ENCODE measurements at places on chromosomes 11 and 22. TPM values are rescaled to one million over a fixed set of nuclear protein-coding genes. Genes with fewer than 3 reads are reported as not detected.

DNA sequence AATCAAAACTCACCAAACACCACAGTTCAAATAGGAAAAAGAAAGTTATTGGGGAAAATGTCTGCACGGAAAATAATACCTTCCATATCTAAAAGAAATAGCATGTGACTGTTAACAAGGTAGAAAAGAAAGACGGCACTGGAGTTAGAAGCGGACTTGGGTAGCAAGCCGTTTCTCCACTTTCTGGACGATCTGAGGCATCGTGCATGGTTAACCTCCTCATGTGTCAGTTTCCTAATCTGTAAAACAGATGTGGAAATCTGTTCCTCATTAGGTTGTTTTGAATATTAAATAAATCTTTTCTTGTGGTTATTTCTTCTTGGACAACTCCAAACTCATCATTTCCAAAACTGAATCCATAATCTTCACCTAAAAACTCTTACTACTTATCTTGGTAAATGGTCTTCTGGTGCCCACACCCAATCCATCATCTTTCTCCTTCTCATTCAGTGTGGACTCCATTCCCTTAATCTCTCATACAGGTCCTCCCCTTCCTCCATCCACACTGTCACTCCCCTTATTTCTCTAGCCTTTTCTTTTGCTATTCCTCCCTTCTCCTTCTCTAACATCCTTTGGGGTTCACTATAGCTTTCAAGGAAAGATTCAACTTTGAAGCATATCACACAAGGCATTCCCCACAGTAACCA, 53.5 kb downstream of the VSIG10L2 start:
- no peak for DNase-seq

- no peak for DNase-seq
These were observed 43.4 kb downstream of the WEE1 start for GRCh38 chr11:9616858-9617257.

DNA sequence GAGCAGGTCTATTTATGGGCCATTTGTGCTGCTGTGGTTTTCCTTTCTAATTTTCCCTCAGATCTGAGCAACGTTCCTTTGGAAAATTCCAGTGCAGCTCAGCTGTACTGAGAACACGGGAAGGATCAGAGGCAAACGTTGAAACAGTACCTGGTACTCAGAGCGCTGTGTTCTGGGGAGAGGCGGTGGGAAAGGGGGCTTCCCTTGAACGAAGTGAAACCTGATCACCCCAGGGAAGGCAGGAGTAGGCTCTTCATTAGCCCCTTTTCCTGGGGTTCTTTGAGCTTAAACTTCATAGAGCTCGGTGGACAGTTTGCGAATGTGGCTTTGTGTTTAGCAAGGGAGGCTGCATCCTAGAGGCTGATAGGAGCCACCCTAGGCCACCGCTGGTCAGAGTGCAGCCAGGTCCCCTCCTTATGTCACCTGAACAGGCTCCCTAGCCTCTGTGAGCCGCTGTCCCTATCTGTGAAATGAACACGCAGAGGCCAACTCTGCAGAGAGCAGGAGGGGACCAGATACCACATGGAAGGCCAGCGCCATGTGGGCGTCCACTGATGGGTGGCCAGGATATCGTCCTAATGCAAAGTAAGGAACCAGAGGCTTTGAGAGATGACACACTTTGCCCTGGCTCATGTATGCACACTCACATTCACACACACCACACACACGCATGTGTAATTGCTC, 1464.8 kb downstream of the BRD1 start:
- no peak for DNase-seq

PRR33 gene
- not detected for total RNA-seq

DNA sequence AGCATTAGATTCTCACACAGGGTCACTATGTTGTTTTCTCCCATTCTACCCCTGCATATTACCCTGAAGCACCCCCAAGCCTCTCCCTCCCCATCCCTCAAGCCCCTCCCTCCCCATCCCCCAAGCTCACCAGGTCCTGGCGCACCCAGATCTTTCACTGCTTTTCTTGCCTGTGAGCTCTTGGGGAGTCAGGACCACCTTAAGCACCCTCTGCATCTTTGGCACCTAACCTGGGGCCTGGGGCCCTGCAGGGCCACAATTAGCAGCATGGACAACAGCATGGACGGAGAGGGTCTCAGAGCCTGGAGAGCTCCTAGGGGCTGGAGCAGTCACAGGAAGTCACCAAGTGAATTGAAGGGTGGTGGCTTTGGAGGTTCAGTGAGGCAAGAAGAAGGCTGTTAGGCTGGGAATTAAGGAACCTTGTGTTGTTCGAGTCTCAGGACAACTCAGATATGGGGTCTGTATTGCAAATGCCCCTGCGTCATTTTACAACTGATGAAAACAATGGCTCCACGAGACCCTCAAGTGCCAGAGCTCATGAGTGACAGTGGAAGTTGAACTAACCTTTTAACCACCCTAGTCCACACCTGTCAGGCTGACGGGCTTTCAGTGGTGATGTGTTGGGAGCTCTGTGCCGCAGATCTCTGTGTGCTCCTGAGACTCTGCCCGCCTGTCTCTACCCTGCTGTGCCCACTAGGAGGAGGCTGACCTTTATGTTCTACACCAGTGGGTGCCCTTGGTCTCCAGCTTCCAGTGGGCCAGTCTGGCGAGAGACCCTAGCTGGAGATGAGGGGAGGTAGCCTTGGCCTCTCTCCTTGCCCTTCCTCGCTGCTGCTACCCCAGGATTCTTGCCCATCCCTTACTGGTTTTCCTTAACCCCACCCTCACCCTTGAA, 111.3 kb upstream of the OR4B1 start:
- peak; percentile 71 for DNase-seq

DNA sequence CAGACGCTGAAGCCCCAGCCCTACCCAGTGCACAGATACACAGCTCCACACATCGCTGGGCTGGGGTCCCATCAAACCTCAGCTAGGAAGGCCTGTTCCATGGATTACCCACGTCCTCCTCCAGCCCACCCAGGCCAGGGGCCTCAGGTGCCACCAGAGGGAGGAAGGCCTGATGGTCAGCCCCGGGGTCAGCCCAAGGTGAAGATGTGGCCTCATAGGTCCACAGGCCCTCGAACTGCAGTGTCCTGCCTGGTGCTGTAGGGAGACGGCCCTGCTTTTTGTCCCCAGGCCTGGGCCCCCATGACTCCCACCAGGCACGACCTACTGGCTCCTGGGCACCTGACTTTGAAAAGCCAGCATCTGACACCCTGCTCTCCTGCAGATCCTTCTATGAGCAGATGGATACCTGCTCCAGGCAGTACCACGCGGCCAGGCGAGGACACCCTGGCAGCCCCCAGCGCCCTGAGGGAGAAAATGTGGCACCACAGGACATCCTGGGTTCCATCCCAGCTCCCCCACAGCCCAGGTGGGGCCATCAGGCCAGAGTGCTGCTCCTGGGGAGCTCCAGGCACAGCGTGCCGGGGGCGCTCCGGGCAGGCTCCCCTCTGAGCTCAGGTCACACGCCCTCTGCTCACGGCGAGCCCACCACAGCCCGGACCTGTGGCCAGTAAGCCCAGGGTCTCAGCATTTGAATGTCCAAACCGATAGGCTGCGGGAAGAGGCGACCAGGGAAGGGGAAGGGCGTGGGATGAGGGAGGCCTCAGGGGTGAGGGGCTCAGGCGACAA, 15.8 kb upstream of the MOB2 start:
- DNase-seq: no peak

MUC2 gene
- not detected for total RNA-seq

GRCh38 chr11:128929468-128929867, 13.2 kb downstream of the TP53AIP1 start:
- no peak for DNase-seq

DNA sequence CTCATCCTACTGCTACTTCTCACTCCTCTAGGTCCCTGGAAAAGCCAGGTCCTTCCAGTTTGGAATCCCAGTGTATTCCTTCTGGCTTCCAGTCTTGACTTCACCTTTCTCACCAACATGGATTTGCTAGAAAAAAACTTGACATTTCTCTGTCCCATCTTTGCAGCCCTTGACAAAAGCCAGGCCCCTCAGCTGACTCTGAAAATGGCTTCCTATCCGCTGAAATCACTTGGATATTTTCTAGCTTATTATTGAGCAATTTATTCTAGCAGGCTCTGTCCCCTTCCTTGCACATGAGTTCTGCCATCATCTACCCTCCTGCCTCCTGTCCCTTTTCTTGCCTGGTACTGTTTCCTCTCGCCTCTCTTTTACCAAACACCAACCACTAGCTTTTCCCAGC, 427.2 kb downstream of the BUD13 start:
- DNase-seq: no peak

DNA sequence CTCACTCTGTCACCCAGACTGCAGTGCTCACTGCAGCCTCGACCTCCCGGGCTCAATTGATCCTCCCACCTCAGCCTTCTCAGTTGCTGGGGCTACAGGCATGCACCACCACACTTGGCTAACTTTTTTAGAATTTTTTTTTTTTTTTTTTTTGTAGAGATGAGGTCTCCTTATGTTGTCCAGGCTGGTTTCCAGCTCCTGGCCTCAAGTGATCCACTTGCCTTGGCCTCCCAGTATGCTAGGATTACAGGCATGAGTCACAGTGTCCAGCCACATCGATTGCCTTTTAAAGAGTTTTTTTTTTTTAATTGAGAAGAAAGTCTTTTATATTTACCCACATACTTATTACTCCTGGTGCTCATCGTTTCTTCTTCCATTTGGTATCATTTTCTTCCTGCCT, 30.0 kb downstream of the PARVG start:
- DNase-seq: no peak

GRCh38 chr22:23240639-23241389, 60.5 kb downstream of the BCR start:
- DNase-seq: no peak

DNA sequence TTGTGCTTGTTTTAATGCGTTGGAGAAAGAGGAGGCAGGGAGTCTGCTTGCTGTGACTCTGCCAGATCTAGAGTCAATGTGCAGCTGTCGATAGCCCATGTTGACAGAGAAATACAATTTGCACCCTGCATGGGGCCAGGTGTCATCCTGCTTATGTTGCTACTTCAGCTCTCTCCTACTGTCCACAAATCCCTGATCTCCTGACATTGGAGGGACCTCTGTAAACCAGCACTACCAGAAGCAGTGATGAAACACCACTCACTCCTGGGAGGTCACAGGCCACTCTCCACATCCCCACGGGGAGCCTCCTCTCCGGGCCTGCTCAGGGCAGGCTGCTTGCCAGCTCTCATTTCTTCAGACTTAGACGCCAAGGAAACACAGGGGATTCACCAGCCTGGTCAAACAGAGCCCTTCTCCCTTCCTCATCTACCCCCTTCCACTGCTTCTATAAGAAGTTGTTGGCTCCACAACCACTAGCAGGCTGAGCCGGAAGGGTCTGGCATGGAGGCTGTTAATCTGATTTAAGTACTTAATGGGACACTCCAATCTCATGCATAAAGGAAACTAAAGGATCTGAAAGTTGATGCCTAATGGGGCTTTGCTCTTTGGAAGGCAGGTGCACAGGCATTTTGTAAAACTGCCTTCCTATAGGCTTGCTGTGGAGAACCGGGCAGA, 29.9 kb upstream of the CSNK2A3 start:
- peak; percentile 40 for DNase-seq

DNA sequence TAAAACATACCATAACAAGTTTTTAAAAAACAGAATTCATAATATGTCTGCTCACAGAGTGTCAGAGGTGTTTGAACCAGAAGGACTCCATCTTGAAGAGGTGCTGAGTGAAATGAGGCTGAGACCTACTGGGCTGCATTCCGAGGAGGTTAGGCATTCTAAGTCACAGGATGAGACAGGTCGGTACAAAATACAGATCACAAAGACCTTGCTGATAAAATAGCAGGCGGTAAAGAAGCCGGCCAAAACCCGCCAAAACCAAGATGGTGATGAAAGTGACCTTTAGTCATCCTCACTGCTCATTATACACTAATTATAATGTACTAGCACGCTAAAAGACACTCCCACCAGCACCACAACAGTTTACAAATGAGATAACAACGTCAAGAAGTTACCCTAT, 116.4 kb downstream of the ARHGAP32 start:
- no peak for DNase-seq

VSIG2 gene
- total RNA-seq: 0.74 TPM

DNA sequence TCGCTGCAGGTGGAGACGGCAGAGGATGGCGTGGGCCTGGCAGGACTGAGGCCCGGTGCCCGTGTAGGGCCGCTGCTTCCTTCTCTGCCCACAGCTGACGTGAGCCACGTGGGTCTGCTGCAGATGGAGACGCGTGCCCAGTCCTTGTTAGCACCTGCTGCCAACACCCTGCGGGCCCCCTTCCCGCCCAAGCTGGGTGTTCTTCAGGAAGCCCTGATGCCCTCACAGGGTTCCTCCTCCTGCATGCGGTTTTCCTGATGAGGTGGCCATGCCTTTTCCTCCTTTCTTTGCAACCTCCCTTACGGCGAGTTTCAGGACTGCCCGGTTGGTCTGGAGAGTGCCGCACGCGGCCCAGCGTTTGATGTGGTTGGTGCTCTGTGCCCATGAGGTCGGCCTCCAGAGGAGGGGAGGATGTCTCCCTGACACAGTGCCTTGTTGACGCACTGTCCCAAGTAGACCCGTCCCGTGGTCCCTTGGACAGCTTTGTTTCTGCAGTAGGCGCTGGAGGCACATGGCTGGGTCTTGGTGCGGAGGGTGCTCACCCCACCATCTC, 44.7 kb downstream of the AP2A2 start:
- DNase-seq: no peak

PLAAT5 gene
- total RNA-seq: 0.74 TPM

GRCh38 chr11:76785513-76785912, 2.4 kb downstream of the TSKU start:
- no peak for DNase-seq

DNA sequence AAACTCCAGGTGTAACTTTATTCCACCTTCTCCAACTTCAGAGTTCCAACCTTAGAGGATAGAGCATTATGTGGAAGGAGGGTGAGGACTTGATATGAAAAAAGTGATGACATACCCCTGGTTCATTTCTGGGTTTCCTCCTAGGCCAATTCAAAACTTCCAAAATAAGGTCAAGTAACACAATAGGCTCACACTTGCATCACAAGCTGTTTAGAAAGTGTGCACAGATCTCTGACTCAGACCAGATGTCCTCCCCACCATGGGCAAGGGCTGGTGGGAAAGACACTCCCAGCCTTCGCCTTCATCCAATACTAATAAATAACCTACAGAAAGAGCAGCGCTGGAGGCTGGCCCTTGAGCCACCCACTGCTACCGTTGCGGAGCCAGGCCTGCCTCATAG, 5.8 kb upstream of the BUD13 start:
- DNase-seq: no peak

DNA sequence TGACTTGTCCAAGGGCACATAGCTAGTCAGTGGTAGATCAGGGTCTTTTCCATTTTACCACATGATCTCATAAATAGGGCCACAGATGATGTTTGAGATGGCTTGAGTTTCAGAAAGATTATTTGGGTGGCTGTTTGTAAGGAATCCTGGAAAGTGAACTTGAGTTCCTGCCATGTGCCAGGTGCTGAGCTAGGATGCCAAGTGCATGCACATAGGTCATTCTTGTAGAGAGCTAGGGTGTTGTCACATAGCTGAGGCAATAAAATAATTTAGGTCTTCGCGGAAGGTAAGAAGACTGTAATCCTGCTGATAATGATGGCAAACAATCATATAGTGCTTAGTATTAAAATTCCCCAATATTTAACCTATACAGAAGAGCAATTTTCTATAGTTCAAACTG, 1162.6 kb upstream of the TENM4 start:
- DNase-seq: no peak
